T-helper 1 cell (primary cell): ENCODE measurements at places on chromosomes 1 and 21.

- DNase-seq = no peak
These were observed 93.5 kb downstream of the AKT3 start for GRCh38 chr1:243756529-243756928.

- DNase-seq = no peak
These were observed 126.0 kb downstream of the CAMTA1 start for GRCh38 chr1:6911021-6911941.

DNA sequence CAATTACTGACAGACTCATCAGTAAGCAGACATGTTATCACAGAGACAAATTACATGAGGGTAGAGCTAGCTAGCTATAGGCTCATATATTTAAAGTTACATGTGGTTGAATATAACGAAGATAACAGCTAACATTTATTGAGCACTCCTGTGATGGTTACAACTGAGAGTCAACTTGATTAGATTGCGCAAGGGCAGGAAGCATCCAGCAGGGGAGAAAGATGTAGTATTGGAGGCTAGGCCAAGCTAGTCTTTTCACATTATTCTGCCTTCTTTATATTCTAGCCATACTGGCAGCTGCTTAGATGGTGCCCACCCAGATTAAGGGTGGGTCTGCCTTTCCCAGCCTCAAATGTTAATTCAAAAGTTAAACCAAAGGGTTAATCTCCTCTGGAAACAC is 37.1 kb downstream of the PIGK start:
- DNase-seq = no peak

GRCh38 chr1:19273106-19273843 is 15.3 kb downstream of the AKR7A3 start:
- DNase-seq = no peak

DNA sequence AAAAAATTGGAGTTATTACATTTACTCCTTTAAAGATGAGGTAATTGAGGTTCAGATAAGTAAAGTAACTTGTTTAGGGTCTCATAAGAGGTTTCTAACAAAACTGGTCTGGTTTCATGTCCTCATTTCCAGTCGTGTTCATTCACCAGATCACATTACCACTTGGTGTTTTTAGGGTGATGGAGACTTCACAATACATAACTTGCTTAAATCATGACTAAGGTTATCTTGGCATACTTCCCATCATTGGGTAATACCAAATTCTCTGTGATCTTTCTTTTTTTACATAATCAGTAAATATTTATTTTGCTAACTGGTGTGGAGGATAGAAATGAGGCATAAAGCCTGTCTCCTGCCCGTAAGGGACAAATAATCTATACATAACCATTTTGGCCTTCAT is 31.6 kb upstream of the RPTN start:
- DNase-seq = no peak

- no peak for DNase-seq
These were observed 634.8 kb upstream of the PLXNA2 start for GRCh38 chr1:208879022-208879421.

- no peak for DNase-seq
These were observed 112.3 kb downstream of the HHAT start for GRCh38 chr1:210441028-210441427.

- no peak for DNase-seq
These were observed 21.1 kb downstream of the COQ8A start for GRCh38 chr1:226960944-226961765.

DNA sequence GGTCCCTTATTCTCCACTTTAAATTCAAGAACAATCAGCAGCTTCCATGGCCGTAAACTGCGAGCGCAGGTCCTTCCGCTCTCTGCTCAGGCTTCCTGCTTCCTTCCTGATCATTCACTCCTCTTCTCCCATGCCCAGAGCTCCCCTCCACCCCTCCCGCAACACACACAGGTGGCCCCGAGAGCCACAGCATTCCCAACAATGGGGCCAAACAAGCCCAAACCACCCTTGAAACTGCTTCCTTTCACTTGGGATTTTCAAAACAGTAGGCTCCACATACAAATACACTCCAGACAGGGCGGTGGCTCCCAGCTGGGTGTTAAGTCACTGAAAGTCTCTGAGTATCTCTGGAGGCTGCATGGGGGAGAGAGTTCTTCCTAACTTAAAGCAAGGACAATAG is 11.4 kb downstream of the FAM89A start:
- no peak for DNase-seq

- no peak for DNase-seq
These were observed 130.9 kb upstream of the SAMSN1 start for GRCh38 chr21:14677013-14677412.

- no peak for DNase-seq
These were observed 119.4 kb upstream of the RRP15 start for GRCh38 chr1:218165701-218166114.

DNA sequence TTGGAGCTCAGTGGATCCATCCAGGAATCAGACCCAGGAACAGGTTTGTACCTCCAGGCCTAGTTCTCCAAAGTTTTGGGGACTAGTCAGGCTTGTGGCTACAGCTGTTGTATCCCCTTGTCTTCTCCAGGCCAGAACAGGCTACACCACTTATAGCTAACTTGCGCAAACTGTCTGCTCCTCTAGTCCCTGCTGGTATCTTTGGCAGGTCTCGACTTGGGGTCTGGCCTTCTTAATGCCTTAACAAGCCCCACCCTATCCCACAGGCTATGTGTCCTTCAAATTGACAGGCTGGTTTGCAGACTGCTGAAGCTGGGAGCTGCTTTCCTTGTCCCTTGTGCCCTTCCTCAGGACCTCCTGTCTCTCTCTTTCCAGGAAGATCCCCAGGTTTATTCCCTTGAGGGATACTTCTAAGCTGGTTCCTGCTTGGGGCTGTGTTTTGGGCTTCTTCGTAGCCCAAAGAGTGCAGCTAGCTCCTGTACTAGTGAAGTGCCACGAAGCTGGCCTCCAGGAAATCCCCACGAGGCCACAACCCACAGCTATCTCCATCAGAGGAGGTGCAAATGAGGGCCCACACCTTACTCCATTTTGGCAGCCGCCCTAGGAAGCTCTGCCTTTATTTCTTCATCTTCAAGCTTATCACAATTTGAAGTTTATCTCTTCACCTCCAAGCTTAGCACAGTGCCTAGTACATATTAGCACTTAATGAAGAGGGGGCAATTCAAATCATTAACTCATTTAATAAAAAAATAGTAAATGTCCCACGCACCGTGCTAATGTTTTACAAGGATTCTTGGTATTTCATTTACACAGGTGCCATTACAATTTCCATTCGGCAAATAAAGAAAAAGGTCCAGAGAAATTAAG is 683 bp upstream of the DMAP1 start:
- no peak for DNase-seq

DNA sequence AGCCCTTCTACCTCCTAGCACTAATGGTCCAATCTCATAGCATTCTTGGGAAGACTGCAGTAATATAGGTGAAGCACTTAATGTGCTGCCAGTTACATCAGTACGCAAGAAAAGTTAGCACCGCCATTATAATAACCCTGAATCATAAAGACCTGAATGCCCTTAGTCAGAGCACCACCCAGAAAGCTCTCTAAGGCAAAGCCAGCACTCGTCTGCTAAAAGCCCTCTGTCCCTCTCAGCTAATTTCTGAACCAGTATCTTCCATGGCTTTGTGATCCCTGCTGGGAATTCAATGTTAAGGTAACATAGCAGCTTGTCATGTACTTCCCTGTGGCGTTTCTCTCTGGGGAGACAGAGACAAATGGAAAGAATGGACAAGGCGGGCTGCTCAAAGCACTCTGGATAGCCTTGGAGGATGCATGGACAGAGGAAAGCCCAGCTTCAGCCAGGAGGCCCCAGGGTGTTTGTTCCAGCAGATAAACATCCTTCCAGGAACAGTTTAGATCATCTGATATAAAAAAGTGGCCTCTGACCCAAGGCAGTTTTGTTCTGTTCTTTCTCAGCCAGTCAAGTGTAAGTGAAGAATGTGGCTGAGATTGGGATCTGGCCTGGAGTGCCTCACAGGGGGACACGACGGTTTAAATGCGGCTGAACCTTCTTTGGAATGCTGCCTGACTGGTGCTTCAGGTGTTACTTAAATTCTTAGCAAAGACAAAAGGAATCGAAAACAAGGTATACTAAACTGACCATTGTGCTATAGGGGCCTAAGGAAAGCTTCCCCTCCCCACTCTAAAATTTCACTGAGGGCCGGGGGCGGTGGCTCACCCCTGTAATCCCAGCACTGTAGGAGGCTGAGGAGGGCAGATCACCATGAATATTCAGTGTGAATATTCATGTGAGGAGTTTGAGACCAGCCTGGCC is 58.1 kb upstream of the VTCN1 start:
- no peak for DNase-seq

GRCh38 chr1:9996624-9997582 is at the start of gene RBP7:
RBP7 (plus strand) TSS chr1:9997228; CDS start chr1:9997259, 31 bp downstream.
- no peak for DNase-seq

DNA sequence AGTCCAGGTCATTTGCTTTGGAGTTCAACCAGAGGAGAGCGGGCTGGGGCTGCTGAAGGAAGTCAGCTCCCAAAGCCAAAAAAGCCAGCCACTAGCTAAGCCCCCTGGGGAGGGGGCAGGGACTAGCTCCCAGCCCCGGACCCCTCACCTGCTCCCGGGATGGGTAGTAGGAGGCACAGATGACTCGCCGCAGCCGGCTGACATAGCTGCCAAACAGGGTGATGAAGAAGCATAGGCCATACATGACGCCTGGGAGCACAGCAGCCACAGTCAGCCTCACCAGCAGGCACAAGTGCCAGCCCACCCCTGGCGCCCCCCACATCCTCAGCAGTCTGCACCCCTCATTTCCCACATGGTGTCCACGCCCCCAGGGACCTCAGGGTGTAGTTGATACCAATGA is 7.4 kb downstream of the DCST2 start:
- no peak for DNase-seq

- peak; percentile 39 for DNase-seq
These were observed 167.7 kb upstream of the CSF3R start for GRCh38 chr1:36650200-36651065.

- no peak for DNase-seq
These were observed 84.1 kb upstream of the SELENON start for GRCh38 chr1:25715888-25716287.
